Suprapubic skin (tissue), 4 donors: ENCODE measurements at places on chromosomes 13 and 19.

DNA sequence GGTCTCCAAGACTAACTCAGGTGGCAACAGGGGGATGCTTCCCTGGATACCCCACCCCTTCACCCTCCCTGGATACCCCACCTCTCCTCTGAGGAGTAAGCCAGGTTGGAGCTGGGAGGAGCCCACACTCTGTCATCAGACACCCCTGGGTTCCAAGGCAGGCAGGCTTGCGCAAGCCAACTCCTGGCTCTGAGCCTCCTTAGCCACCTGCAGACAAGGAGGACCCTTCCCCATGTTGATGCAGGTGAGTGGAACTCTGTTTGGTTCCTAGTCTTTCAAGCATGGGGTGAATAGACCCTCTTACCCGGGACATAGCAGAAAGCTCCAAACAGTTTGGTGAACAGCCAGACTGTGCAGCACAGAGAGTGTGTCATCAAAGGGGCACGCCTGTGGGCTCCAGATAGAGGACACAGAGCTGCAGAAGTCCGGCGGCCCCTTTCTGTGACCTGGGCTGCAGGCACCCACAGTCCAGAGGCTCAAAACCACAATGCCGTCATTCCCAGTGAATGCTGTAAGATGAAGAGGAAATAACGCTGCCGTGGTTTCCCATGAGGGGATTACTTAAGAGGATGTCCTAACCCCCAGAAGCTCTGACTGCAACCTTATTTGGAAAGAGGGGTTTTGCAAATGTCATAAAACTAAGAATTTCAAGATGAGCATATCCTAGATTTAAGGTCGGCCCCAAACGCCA lies 12.1 kb upstream of the HAS1 start:
- DNase-seq, result peak; percentile 71

DNA sequence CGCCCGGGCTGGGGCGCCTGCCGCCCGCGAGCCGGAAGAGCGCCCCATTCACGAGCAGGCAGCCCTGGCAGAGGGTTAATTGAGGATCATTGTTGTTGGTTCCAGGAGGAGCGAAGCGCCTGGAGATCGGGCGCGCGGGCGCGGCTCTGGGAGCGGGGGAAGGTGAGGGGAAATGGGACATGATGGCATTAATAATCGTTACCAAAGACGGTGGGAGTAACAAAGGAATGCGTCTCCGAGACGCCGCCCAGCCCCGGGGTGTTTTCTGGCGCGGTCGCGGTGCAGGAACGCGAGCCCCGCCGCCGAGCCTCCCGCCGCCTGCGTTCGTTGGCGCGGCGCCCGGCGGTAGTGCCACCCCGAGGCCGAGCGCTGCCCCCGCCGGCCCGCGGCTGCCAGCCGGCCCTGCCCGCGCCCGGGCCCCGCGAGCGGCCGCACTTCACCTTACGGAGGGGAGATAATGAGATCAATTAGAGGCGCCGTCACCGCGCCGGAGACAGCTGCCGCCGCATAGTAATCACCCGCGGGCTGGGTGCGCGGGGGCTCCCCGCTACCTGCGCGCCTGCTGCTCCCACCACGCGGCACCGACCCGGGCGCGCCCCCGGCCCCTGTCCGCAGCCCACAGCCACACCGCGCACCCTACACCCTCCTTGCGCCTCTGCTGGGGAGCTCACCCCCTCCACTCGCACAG lies 2.8 kb downstream of the ZNF536 start:
- DNase-seq, result peak; percentile 58

- DNase-seq, result no peak
Measured at GRCh38 chr13:112693831-112694497, 4.1 kb downstream of the ATP11A start.

- DNase-seq, result no peak
Measured at GRCh38 chr13:64371045-64371444, 2859.1 kb downstream of the PCDH9 start.

DNA sequence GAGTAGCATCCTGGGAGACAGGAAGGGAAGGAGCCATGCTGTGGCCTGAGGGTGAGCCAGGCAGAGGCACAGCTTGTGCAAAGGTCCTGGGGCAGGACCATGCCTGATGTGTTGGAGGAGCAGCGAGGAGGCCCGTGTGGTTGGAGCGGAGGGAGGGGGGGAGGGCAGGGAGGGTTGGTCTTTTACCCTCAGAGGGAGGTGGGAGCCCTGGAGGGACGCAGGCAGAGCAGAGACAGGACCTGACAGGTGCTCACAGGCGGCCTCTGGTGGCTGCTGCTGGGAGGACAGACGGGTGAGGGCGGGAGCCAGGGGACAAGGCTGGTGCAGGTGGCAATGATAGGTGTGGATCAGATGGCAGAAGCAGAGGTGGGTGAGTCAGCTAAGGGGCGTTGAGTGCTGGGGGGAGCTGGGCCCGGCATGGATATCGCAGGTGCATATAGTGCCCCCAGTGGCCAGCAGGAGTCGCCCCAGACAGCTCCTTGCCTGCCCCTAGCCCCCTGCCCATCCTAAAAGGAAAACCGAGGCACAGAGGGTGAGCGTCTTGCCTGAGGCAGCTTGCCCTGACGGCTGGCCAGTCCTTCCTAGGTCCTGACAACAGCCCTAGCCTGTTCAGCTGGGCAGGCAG lies 9.8 kb upstream of the GNA15 start:
- DNase-seq, result no peak

DNA sequence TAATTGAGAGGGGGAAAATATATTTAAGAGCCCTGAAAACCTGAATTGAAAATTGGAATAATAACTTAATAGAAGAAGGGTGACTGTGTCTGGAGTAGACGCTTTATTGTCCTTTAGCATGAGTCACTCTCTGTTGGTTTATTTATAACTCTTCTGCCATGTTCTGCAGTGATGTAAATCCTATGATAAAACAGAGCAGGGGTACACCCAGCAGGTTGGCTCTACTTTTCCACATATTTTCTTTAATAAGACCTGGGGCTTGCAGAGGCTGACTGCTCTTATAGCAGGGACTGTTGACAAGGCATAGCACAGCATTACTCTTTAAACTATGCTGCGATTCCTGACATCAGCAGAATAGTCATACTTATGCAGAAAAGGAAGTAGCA lies 389.9 kb upstream of the PCDH9 start:
- no peak for DNase-seq
